IMR-90 (cell line): ENCODE measurements at places on chromosomes 4 and X.
A peak's percentile ranks its signal among the peaks of the same experiment; 100 is the strongest.

DNA sequence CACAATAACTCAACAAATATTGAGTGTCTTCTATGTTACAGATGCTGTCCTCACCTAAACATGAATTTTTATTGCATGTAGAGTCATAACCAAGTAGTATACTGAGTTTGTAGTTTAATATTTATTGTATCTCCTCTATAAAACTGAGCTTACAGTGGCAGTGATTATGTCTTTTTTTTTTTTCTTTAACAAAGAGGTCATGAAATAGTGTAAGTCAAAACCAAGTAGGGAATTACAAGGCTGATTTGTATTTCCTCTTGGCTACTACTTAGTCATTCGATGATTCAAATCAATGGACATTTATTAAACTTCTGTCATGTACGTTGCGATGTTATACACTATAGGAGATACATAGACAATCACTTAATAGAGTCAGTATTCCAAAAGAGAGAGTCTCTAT lies 48.4 kb downstream of the IL15 start:
- H3K27ac ChIP-seq, result no peak overlapping the region
- no peaks in the 10 kb centered on the region for H3K4me1 ChIP-seq
- H3K4me3 ChIP-seq, result no peak overlapping the region
- H3K36me3 ChIP-seq, result no peaks in the 10 kb centered on the region
- DNase-seq, result peak; percentile 73

DNA sequence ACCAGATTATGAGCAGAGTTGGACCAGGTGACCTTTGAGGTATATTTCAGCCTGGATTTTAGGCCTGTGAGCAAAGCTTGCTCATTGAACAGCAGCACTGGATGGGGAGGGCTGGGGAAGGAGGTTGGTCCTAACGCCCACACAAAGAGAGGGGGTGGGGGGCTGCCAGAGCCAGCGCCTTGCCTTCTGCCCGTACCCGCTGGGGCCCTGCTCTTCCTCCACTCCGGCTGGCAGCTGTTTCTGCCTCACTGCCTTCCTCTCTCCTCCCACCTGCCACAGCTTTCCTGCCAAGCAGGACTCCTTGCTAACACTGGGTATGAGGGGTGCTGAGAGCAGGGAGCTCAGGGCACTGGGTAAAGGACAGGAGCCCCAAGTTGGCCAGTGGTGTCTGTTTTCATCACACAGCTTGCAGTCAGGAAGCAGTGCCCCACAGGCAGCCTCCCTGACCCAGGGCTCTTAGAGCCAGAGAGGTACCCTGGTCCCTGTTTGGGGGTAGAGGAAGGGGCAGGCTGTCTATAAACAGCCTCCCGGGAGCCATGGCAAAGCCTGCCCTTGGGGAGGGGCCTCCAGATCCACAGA lies 6.1 kb downstream of the NALF2 start:
- H3K4me3 ChIP-seq, result no peak overlapping the region
- no peaks in the 10 kb centered on the region for H3K4me1 ChIP-seq
- no peak for DNase-seq
- no peaks in the 10 kb centered on the region for H3K36me3 ChIP-seq
- no peak overlapping the region for H3K27ac ChIP-seq
- peaks cover 29% of the 10 kb centered on the region for H3K27me3 ChIP-seq

GRCh38 chrX:22366906-22367305 lies 94.2 kb downstream of the CBLL2 start:
- H3K36me3 ChIP-seq, result no peaks in the 10 kb centered on the region
- no peak overlapping the region for H3K27ac ChIP-seq
- no peaks in the 10 kb centered on the region for H3K27me3 ChIP-seq
- DNase-seq, result no peak
- H3K4me1 ChIP-seq, result peaks cover 2% of the 10 kb centered on the region; the same call in 1 of the 2 replicates

GRCh38 chr4:121989715-121990114 lies 37.9 kb upstream of the TRPC3 start:
- peak; percentile 56 for DNase-seq
- no peaks in the 10 kb centered on the region for H3K36me3 ChIP-seq
- no peaks in the 10 kb centered on the region; the same call in 1 of the 2 replicates for H3K27me3 ChIP-seq
- H3K27ac ChIP-seq, result no peak overlapping the region
- H3K4me3 ChIP-seq, result no peak overlapping the region

- DNase-seq, result no peak
- peaks cover 72% of the 10 kb centered on the region for H3K27me3 ChIP-seq
- H3K4me1 ChIP-seq, result no peaks in the 10 kb centered on the region
- H3K36me3 ChIP-seq, result no peaks in the 10 kb centered on the region
- H3K27ac ChIP-seq, result no peak overlapping the region
Observed at GRCh38 chrX:72050011-72050410, 81.7 kb downstream of the RTL5 start.

DNA sequence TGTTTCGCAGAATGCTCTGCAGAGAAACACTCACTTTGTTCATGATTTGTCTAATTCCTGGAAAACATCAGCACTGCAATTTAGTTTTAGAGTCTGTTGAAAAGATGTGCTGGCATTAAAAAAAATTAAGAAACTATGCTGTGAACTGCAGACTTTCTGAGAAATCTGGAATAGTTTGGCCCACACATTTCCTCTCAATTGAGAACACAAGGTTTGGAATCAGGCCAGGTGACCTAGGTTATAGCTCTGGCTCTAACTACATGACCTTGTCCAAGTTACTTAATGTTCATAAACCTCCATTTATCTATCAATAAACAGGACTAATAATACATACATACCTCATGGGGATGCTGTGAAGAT lies 61.4 kb upstream of the ENPEP start:
- no peak overlapping the region for H3K27ac ChIP-seq
- no peak for DNase-seq
- no peaks in the 10 kb centered on the region for H3K27me3 ChIP-seq
- no peaks in the 10 kb centered on the region for H3K4me1 ChIP-seq

DNA sequence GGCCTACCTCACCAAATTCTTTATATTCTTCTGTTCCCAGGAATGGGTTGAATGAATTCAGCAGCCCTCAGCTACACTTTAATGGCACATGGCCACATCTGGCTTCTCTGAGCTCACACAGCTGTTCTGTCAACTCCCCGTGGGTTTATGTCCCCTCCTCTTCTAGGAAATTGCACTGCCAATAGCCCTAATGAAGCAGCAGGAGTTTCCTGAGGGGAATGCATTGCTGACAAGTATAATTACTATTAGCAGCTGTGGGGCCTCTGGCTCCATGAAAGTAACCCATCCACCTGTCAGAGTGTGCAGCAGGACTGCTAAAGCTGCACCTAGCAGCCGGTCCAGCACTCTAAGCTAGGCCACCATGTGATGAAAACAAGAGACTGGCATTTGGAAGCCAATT lies 50.3 kb downstream of the FTHL17 start:
- no peak overlapping the region for H3K4me3 ChIP-seq
- H3K27ac ChIP-seq, result no peak overlapping the region
- H3K36me3 ChIP-seq, result no peaks in the 10 kb centered on the region

- H3K4me3 ChIP-seq, result no peak overlapping the region
- peaks cover 8% of the 10 kb centered on the region for H3K36me3 ChIP-seq
- H3K27me3 ChIP-seq, result no peaks in the 10 kb centered on the region
- DNase-seq, result no peak
- H3K4me1 ChIP-seq, result peaks cover 5% of the 10 kb centered on the region
Observed at GRCh38 chr4:71460371-71460770, 121.6 kb downstream of the SLC4A4 start.

- no peak overlapping the region for H3K4me3 ChIP-seq
- DNase-seq, result peak; percentile 7
- H3K4me1 ChIP-seq, result no peaks in the 10 kb centered on the region
- no peaks in the 10 kb centered on the region for H3K36me3 ChIP-seq
Observed at GRCh38 chr4:90137555-90137954, 10.4 kb downstream of the CCSER1 start.

- DNase-seq, result no peak
- H3K4me3 ChIP-seq, result peak overlapping the region; percentile 60
- H3K4me1 ChIP-seq, result no peaks in the 10 kb centered on the region
- peaks cover 4% of the 10 kb centered on the region; the same call in 1 of the 2 replicates for H3K27me3 ChIP-seq
Observed at GRCh38 chrX:15854080-15854655, 445 bp downstream of the AP1S2 start.

GRCh38 chrX:110046971-110047370 lies 44.1 kb downstream of the TMEM164 start:
- no peaks in the 10 kb centered on the region for H3K36me3 ChIP-seq
- no peaks in the 10 kb centered on the region; the same call in 1 of the 2 replicates for H3K4me1 ChIP-seq
- no peak overlapping the region for H3K4me3 ChIP-seq

DNA sequence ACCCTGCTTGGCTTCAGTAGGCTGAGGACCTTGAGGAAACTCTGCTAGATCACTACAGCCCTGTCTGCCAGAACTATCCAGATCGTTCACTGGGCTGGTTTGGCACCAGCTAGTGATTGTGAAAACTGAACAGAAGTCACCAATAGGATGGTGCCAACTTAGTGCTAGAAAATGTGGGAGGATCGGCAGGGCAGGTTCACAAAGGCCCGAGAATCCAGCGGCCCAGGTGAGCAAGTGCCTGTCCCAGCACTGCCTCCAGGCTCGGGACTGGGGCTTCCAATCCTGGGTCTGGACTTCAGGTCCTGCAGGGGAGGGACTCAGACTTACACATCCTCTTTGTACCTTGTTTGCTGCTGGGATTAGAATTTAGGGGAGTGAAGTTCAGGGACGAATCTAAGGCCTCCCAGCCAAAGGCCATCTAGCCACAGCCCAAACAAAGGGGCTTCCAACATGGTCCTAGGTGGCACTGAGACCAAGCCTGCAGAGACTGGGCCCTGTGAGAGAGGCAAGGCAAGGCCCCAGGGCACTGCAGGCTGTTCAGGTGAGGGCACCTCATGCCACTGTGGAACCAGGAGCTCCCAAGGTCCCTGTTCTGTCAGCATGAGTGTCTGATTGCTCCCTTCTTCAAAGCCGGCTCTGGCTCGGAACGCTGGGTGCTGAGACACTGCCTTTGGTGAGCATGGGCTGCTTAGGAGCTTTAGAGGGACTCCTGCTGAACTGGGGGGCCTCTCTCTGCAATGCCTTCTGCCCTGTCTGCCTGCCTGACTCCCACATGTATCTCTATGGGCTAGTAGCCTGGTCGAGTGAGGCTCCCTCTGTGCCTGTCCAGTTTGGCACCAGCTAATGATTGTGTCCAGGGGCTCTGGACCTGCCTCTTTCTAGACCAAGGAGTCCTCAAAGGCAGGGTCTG lies 20.7 kb upstream of the ZNF185 start:
- no peak for DNase-seq
- peaks cover 2% of the 10 kb centered on the region; the same call in 1 of the 2 replicates for H3K27me3 ChIP-seq
- no peak overlapping the region for H3K27ac ChIP-seq
- no peak overlapping the region for H3K4me3 ChIP-seq
- H3K4me1 ChIP-seq, result no peaks in the 10 kb centered on the region

GRCh38 chr4:26199596-26199995 lies 121.2 kb upstream of the RBPJ start:
- DNase-seq, result no peak
- H3K4me3 ChIP-seq, result no peak overlapping the region
- no peak overlapping the region for H3K27ac ChIP-seq
- H3K4me1 ChIP-seq, result peaks cover 6% of the 10 kb centered on the region
- H3K36me3 ChIP-seq, result no peaks in the 10 kb centered on the region
